Activated CD8-positive, alpha-beta memory T cell treated with anti-CD3 and anti-CD28 coated beads for 4 hours (primary cell): ENCODE measurements at places on chromosomes 4 and X.

DNA sequence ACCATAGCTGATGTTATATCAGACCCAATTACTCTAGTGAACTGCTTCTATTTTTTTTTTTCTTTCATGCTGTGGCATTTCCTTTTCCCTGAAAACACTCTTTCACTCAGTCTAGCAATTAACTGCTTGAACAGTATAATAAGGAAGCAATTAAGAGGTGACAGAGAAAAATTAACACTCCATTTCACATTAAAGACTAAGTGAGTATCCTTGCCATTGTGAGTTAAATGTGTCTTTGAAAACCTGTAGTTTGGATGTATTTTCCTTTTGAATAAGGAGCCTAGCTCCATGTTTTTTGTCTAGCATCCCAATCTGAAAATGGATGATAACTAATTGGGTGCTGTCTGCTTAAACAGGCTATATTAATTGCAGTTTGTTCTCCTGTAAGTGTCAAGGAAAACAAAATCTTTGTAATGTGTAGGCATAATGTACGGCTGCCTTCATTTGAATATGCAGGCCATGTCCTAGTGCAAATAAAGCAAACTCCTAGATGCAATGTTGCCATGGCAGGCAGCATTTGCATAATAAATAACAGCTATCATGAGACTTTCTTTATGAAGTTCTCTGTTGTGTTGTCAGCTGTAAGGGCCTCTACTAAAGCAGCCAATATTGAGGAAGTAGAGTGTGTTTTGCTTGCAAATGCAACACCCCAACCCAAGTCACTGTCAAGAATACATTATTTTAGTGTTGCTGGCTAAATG lies 416.7 kb downstream of the ZIC3 start:
- DNase-seq, result no peak

DNA sequence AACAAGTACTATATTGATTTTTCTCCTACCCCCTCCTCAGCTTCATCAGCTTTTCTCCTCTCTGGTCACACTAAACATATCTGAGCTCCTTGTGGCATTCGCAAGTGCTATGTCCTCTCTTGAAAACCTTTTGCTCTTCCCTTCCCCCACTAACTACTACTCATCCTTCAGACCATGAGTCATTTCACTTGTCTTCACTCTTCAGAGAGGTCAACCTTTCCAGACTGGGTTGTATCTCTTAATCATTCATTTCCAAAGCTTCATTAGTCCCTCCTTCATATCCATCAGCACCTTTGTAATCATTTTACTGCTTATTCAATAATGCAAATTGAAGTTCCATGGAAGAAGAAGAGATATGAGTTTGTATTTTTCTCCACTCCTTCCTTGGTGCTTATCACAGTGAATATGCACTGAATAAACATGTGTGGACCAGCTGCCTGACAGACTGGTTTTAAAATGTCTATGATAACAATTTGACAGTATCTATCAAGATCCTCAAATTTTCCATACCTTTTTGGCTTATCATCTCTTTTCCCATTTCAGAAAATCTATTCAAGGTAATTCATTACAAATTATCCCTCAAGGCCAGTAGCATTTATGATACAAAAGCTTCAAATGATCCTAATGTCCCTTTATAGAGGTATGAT lies 28.4 kb downstream of the DDX60L start:
- no peak for DNase-seq

DNA sequence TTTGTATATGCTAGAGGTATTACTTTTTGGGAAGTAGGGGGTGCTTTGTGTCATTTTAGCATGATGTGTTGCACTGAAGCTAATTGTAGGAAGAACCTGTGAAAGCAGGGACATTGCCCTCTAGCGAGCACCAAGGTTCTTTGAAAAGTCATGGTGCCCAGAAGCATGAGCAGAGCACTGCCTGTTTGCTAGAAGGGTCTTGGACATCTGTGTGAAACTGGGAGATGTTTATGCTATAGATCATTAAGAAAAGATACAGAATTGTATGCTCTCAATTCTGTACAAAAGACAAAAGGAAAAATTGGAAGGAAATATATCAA lies 14.7 kb downstream of the GRPR start:
- DNase-seq, result no peak

DNA sequence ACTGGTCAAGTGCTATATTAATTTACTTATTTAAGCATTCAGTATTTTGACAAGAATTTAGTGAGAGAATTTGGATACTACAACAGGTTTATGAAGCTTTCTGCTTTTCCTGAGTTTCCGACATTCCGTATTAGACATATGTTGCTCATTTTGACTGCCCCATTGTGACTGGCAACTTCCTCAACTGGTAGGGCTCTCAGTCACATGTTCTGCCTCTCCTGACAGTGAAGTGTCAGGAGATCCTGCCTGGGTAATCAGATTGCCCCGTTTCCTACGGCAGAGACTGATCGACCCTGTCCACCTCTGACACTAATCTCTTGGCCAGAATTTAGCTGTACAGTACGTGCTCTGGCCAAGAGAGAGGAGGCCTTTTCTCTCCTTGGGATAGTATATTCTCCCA lies 49.5 kb downstream of the CLNK start:
- DNase-seq, result no peak

DNA sequence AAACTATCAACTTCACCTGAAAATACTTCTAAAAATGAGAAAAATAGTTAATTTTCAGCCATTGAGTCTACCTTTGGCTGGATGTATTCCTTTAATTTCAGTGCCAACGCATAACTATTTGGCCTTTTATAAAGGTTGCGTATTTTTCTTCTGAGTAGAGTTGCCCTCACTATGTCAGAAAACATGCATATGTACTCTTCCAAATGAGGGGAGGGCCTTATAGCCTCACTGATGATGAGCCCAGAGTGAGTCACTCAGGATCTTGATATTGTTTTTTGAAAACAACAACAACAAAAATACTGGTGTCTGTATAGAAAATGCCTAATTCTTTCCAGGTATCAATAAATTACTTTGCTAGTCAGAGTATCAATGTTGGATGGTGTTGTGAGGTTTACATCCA lies 349.3 kb downstream of the FBXO8 start:
- no peak for DNase-seq

- DNase-seq, result no peak
Observed at GRCh38 chrX:31934842-31935370, 863.1 kb upstream of the FTHL17 start.

DNA sequence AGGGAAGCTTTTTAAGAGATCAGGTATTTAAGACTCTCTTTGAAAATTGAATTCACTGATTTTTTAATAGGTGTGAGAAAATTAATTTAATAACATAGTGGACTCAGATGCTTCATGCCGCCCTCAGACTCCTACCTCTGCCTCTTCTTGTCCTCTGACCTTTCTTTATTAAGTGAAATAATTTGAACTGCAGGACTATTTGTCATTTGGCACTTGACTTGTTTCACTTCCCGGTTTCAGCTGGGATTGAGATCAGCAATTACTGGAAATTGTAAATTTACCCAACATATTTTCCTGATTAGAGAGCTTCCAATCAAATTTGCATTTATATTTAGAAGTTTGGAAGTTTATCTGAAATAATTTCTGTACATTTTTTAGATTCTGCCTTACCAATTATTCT lies 116.8 kb downstream of the CBR4 start:
- DNase-seq, result no peak
